ENCODE measurements at places on chromosomes 3 and 15.

DNA sequence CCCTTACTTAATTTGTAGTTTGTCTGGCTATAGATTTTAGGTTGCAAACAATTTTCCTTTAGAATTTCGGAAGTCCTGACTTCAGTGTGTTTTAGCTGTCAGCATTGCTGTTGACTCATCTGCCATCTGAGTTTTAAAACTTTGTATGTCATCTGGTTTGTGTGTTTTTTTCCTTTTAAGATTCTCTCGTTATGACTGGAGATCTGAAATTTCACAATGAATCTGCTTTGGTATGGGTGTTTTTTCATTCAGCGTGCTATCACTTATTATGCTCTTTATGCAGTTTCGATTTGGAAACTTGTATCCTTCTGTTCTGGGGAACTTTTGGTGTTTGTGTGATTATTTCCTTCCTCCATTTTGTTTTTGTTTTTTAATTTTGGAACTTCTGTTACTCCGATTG, 53.7 kb upstream of the ZNF280D start:
- DNase-seq: peak; percentile 10

- no peak for DNase-seq
Measured at GRCh38 chr3:176855901-176856486, 341.3 kb downstream of the TBL1XR1 start.

- no peak for DNase-seq
Measured at GRCh38 chr3:187902936-187903335, 157.7 kb upstream of the BCL6 start.

- DNase-seq: no peak
Measured at GRCh38 chr3:31974471-31974870, 6.6 kb downstream of the OSBPL10 start.

DNA sequence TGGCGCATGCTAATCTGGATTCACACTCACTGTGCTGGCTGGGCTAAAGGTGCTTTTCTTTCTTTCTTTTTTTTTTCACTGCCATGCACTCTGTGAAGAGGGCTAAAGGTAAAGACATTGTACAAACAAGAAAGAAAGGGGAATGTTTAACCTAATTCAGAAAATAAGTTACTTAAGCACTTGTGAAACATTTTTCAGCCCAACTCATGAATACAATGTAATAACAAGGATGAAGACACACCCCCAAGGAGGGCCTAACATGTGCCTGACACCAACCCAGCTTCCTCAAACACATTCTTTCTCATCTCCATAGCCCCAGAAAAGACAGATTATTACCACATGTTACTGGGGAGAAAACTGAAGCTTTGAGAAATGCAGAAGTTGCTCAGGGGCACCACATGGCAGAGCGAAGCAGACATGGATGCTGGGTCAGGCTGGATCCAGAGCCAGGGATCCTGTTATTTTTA, 5.7 kb downstream of the STIMATE start:
- no peak for DNase-seq

GRCh38 chr15:78075490-78076230, 1.9 kb downstream of the TBC1D2B start:
- DNase-seq: no peak

GRCh38 chr3:11260460-11260859, 11.7 kb upstream of the ATG7 start:
- no peak for DNase-seq

DNA sequence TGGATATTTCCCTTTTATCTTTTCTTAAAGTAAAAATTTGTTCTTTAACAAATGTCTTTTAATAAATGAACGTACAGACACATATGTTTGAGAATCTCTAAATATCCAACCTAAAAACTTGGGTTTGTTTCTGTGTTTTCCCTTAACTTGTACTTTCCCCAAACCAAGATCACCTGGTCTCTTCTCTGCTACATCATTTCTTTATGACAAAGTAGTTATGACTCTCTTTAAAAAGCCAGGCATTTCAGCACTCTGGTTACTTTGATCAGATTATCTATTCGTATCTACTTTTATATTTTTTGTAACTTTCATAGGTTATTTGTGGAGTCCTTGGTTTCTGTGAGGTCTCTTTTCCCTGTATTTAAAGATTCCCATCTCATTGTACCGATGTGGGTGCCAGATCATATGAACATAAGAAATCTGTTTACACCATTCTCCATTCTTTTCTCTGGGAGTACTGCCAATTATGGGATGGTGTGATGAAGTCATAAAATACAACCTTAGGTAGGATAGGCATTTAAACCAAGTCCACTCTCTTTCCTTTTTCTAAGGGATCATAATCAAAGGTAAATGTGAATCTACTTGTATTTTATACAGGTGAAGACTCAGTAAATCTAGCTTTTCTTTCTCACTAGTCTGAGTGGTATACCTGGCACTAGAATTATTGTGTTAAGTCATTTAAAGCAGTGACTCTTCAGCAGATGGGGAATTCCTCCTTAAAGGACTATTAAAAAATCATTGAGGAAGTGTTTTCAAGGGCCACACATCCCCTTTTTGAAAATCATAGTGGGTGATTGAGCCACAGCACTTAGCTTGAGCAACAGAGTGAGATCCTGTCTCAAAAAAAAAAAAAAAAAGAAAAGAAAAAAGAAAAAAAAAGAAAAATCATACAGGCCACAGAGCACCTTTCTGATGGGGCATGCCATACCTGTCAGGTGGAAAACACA, 12.4 kb upstream of the NFKBIZ start:
- DNase-seq: no peak

DNA sequence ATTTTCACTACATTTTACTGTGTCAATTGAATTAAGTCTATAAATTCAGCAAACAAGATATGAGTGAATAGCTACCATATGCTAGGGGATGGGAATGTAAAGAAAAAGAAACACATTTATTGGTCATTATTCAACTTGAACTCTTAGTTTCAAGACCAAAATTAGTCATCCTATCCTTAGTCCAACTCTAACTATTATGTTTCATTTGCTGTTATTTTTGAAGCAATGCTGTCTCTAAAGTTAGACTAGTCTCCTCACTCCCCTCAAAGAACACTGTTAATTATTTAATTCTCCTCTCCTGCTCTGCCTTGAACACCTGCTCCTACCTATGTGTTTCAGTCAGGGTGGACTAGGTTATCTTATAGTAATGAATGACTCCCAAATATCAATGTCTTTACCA, 920.9 kb downstream of the TUSC7 start:
- no peak for DNase-seq

- peak; percentile 40 for DNase-seq
Measured at GRCh38 chr3:97815149-97815917, 6.5 kb upstream of the CRYBG3 start.

GRCh38 chr15:81012588-81012987, 11.9 kb downstream of the TLNRD1 start:
- no peak for DNase-seq

GRCh38 chr3:86930181-86930580, 60.8 kb downstream of the VGLL3 start:
- DNase-seq: no peak

GRCh38 chr3:126937973-126938372, 44.9 kb upstream of the PLXNA1 start:
- DNase-seq: no peak

- no peak for DNase-seq
Measured at GRCh38 chr3:177447938-177448337, 250.7 kb upstream of the TBL1XR1 start.

DNA sequence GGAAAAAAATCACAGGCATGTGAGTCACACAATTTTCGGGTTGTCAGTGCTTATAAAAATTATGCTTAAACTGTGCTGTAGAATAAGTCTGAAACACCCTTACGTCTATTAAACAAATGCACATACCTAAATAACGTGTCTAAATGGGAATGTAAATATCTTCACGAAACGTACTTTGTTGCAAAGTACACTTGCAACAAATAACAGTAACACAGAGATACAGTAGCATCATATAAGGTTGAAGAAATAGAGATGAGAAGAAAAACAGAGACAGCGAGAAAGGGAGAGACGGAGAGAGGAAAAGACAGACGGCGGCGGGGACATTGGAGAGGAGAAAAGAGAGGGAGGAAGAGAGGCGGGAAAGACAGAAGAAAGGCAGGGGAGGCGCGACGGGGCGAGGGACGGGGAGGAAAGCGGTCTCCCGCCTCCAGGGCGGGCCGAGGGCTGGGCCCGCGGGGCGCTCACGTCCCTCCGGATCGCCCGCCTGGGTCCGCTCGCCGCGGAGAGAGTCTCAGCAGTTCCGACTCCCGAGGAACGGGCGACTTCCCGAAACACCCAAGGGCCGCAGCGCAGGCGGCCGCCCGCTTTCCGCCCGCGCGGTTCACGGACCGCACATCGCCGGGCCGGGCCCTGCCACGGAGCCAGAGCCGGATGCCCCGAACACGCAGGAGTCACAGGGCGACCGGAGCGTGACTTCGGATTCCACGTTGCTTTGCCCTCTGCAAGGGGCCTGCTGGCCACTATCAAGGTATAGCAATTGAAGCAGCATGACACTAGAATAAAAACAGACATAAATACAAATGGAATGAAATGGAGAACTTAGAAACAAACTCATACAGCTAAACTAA, 153.4 kb downstream of the LMLN start:
- DNase-seq: peak; percentile 12

DNA sequence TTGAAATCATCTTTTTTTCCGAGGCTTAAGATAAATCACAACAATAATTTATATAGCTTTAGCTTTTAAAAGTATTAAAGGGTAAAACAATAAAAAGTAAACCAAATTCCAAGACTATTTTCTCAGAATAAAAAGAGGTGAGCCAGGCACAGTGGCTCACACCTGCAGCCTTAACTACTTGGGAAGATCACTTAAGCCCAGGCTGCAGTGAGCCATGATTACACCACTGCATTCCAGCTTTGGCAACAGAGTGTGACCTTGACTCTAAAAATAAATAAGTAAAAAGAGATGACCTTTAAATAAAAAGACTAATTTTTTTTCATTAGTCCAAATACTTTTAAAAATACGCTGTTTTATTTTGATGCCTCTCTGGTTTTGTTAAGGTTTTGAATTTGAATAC, 54.4 kb downstream of the C3orf80 start:
- no peak for DNase-seq

- no peak for DNase-seq
Measured at GRCh38 chr3:194705227-194705626, 19.5 kb downstream of the FAM43A start.

DNA sequence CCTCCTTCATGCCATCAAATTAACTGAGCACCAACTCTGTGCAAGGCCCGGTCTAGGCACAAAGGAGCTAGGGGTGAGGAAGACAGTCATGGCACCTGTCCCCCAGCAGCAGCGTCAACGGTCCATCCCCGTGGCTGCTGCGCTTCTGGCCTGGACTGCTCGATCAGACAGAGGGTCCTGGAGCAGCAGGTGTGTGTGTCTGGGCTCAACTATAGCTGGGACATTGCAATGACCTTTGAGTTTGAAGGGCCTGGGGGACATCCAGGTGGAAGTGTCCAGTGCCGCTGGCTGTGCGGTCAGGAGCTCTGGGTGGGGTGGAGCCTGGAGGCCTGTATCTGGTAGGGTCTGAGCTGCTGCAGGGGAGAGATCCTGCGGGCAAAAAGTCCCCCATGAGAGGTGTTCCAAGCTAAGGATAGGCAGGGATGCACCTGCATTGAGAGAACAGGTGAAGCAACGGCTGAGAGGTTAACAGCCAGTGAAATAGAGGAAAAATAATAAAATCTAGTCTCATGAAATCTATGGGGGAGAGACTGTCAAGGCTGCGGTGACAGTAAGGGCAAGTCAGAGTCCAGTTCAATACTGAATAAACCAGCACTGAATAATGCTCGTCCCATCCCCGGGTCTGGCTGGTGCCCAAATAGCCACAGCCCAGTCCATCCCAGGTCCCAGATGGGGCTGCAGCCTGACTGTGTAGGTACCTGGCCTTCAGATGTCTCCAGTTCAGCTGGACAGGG, 25.4 kb upstream of the SLC41A3 start:
- no peak for DNase-seq

DNA sequence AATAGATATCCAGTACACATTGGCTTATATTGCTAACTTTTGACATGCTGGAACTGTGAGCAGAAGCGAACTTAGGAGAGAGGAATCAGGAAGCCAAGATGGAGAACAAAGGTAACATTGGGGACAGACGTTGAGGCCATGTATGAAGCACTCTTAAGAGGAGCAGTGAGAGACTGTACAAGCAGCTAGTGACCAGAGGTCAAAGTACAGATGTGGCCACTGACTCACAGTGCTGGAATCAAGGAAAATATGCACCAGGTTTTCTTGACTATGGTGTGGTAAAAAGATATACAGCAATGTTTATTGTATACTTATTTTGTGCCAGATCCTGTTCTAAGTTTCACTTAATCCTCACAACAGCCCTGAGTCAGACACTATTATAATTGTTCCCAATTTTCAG, 2.0 kb upstream of the IL20RB start:
- no peak for DNase-seq

Data from stimulated activated CD4-positive, alpha-beta T cell treated with anti-CD3 and anti-CD28 coated beads, Interleukin-15, amount 100 ng/mL, for 24 hours (primary cell).